ENCODE measurements at places on chromosomes 16 and 17.

GRCh38 chr17:229709-230394 is 48.4 kb upstream of the DOC2B start:
- H3K36me3 ChIP-seq, result no peaks in the 10 kb centered on the region
- no peaks in the 10 kb centered on the region for H3K4me1 ChIP-seq
- no peak overlapping the region for H3K27ac ChIP-seq
- H3K27me3 ChIP-seq, result no peaks in the 10 kb centered on the region
- no peak overlapping the region for H3K4me3 ChIP-seq

GRCh38 chr16:4798456-4798855 is 3.3 kb downstream of the SMIM22 start:
- H3K27ac ChIP-seq, result no peak overlapping the region
- no peaks in the 10 kb centered on the region for H3K27me3 ChIP-seq
- no peak for DNase-seq
- no peak overlapping the region for H3K4me3 ChIP-seq

DNA sequence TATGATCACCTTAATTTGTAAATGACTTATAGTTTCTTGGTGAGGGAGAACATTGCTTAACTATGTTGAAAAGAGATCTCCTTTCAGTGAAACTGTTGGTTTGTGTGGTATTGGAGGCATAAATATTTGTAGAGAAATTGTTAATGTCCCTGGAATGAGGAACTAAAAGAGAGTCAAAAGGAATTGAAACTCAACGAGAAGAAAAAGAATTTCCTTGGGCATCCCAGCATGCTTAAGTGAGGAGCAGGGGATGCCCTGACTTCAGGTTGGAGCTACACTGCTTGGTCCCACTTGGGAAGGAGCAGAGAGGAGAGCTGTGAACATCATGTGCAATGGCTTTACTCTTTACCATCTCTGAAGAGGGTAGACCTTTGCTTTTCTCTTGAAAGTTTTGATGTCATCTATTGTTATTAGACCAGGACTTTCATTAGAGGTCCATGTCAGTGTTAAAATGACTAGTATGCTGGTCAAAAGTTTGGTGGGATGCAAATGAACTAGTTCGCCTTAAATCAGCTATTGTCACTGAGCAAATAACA is 21.7 kb downstream of the KRT23 start:
- no peak overlapping the region for H3K27ac ChIP-seq
- no peaks in the 10 kb centered on the region for H3K27me3 ChIP-seq
- DNase-seq, result no peak
- H3K36me3 ChIP-seq, result no peaks in the 10 kb centered on the region
- no peak overlapping the region for H3K4me3 ChIP-seq
- no peaks in the 10 kb centered on the region for H3K4me1 ChIP-seq

- peaks cover 31% of the 10 kb centered on the region for H3K36me3 ChIP-seq
Observed at GRCh38 chr17:47687328-47687690, 6.7 kb upstream of the TBKBP1 start.

GRCh38 chr16:19882186-19882585 is 2.5 kb downstream of the GPRC5B start:
- H3K4me1 ChIP-seq, result peaks cover 25% of the 10 kb centered on the region
- no peak for DNase-seq
- no peak overlapping the region for H3K27ac ChIP-seq
- no peak overlapping the region for H3K4me3 ChIP-seq
- H3K36me3 ChIP-seq, result peaks cover 11% of the 10 kb centered on the region
- peaks cover 9% of the 10 kb centered on the region for H3K27me3 ChIP-seq

GRCh38 chr17:10166176-10166935 is 32.0 kb downstream of the GAS7 start:
- no peak for DNase-seq
- H3K36me3 ChIP-seq, result no peaks in the 10 kb centered on the region
- H3K27ac ChIP-seq, result no peak overlapping the region
- H3K4me1 ChIP-seq, result no peaks in the 10 kb centered on the region
- no peaks in the 10 kb centered on the region for H3K27me3 ChIP-seq

DNA sequence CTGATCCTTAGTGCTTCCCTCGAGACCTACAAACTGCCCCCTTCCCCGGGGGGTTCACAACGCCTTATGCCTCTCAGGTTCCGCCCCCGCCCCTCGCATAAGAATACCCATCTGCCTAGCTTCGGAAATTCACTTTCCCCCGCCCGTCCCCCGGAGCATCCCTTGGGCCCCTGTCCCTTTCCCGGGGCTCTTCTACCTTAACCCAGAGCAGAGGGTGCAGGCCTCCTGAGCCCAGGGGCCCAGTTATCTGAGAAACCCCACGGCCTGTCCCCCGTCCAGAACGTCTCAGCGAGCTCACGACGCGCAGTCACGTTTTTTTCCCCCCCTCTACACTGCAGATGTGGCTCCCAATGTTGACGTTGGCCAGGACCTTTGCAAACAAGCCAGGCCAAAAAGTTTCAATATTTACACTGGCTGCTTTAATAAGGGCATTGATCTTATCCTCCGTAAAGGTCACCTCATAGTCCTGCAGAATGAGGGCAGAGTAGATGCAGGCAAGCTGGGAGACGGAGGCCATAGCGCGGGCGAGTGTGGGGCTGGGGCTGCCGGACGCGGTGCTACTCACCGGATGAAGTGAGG is 1.4 kb upstream of the NBR1 start:
- no peak for DNase-seq
- H3K27me3 ChIP-seq, result no peaks in the 10 kb centered on the region
- peaks cover 28% of the 10 kb centered on the region for H3K4me1 ChIP-seq
- peak overlapping the region; percentile 94 for H3K27ac ChIP-seq
- no peaks in the 10 kb centered on the region for H3K36me3 ChIP-seq

GRCh38 chr17:78438271-78438691 is 59.8 kb downstream of the PGS1 start:
- no peak for DNase-seq
- H3K36me3 ChIP-seq, result no peaks in the 10 kb centered on the region
- peaks cover 5% of the 10 kb centered on the region for H3K27me3 ChIP-seq
- no peak overlapping the region for H3K4me3 ChIP-seq
- H3K27ac ChIP-seq, result no peak overlapping the region
